ENCODE measurements at places on chromosomes 12 and 14.
A peak's percentile ranks its signal among the peaks of the same experiment; 100 is the strongest.

DNA sequence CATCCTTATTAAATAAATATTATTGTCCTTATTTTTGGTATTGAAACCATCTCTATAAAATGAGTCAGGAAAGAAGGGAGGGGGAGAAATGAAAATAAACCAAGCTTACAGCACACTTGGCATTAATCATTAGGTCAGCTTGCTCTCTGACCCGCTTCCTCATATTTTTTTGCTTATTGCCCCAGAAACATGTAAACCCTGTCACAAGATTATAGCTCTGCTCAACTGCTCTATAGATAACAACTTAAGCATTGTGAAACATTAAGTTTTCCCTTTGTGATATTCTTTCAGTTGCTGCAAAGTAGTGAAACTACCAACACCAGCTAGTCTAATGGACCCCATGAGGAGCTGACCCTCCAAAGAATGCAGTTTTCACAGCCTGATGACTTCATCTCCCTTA lies 819.5 kb downstream of the SLC16A7 start:
- DNase-seq, result no peak

- DNase-seq, result peak; percentile 52
These were observed 174.7 kb downstream of the SSPN start for GRCh38 chr12:26370098-26370497.

DNA sequence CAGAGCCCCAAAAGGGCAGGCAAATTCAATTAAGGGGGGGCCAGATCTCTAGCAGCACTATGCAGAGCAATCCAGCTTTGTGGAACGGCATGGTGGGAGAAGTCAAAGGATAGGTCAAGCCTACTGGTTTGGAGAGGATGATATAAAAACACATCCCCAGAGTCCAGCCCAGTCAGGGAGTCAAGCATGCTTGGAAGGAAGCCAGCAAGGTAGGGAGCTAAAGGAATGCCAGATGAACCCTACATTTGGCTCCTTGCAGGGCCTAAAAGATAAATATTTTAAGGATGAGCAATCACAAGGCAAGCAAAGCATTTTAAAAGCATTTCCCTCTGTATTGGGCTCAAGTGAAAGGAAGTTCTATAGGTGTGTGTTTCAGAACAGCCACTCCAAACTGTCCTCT lies 21.4 kb downstream of the KCTD10 start:
- no peak for DNase-seq

DNA sequence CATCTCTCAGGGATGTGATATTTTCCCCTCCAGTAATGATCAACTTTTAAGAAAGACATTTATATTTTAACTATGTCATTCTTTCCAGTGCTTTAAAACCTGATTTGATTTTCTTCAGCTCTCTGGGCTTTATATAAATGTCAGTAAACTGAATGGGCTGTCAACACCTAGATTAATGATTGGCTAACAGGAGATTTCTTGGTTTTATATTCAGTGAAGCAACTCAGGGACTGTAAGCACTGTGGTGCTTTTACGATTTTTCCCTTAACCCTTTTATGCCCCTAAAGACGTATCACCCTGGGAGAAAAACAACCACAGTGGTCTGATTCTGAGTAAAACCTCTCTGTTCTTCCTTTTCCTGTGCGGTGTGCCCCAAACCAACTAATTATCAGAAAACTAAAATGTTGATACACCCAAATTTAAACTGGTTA lies 38.0 kb downstream of the PTGER2 start:
- no peak for DNase-seq

DNA sequence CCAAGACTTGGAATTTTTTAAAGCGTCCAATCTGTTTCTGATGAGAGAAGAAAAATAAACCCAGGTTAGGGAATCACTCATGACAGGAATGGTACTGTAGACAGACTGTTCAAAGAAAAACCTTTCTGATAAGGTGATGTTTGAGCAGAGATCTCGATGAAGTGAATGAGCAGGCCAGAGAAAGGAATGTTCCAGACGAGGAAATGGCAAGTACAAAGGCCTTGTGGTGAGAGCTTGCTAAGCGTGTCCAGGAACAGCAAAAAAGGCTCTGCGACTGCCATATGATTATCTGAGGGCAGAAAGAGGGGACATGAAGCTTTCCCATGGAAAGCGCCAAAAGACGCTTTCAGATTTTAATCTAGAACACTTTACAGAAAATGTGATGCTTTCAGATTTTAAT lies 458.4 kb upstream of the SOX5 start:
- no peak for DNase-seq

DNA sequence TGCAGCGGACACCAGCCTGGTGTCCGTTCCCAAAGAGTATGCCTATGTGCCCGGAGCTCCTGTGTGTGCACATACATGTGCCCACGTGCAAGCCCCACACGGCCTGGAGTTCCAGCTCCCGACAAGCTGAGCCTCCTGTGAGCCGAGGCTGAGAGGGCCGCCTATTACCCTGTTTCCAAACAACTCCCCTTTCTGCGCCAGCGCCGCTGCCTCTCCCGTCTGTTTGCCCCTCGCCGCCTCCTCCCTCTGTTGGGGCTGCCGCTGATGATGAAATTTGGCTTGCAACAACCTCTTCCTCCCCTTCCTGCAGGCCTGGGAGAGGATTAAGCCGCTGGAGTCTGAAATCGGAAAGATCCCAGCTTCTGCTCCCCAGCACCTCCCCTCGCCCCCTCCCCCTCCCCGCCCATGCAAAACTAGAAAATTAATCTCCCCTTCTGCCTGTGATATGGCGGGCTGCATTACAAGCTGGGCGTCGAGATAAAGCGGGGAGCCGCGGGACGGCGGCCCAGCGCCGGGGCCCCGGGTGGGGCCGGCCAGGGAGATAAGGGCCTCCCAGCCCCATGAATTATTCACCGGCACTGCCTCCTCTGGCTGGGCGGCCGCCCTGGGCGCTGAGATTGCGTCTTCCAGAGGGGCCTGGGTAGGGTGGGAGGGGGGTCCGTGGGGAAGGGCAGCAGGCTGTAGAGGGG lies 6.8 kb upstream of the ASIC1 start:
- no peak for DNase-seq

DNA sequence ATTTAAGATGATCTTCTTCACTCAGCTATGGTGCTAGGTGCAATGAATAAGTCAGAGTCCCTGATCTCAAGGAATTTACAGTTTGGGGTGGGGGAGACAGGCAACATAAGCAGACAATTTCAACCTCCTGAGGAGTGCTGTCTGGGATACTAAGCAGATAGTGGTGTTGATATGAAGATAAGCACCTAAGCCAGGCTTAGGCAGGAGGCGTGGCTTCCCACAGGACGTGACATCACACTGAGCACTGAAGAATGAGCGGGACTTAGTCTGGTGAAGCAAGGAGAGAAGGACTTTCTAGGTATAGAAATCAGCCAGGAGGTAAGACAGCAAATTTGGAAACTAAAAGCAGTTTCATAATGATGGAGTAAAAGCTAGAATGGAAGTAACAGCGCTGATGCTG lies 6.8 kb downstream of the PRPH start:
- DNase-seq, result no peak

DNA sequence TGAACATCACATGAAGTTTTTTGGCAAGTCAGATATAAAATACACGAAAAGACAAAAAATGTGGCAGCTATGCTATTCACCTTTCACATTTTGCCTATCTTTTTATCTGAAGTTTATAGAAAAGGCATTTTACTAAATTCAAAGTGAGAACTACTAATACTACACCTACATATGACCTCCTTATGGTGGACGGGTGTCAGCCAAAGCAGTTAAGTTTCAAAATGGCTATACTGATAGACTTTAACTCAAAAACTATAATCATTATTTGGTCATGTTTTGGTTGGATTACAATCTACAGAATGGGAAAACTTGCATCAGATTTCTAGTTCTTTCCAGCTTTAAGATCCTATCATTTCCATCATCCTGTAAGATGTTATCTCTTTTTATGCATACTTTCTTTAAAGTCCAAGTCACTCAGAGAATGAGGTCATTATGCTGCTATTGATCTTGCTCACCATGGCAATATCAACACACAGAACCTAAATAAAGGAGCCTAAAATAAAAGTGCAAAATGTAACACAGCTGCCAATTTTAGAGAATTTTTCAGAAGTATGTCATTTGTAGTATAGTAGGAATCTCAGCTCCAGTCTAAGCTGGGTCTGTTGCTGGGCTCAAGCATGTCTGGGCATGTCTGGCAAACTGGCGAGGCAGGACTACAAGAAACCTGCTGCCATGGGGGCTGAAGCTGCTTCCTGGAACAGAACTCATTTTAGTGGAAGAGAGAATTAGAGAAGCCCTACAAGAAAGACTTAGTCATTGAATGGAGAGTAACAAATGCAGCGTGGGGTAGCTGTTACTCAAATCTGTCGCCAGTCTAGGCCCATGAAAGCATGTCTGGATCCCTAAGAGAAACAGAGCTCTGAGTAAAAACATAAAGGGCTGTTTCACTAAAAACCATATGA lies 7.6 kb upstream of the AEBP2 start:
- no peak for DNase-seq

DNA sequence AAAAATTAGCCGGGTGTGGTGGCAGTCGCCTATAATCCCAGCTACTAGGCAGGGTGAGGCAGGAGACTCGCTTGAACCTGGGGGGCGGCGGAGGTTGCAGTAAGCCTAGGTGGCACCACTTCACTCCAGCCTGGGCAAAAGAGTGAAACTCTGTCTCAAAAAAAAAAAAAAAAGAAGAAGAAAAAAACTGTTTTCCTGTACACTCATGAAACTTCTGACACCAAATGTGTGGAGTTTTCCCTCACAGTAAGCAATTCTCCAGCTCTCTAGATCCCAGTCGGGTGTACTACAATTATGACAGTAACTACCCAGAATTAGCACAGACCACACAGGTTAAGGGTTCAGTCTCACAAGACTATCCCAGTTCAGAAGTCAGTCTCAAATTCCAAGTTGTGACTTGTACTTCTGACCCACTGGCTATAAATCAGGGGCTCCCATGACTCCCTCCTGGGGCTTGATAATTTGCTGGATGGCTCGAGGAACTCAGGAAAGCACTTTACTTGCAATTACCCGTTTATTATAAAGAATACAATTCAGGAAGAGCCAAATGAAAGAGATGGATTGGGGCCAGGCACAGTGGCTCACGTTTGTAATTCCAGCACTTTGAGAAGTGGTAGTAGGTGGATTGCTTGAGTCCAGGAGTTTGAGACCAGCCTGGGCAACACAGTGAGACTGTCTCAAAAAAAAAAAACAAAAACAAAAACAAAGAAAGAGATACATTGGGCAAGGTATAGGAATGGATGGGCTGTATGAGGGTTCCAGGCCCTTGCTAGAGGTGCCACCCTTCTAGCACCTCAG lies 12.4 kb upstream of the ARF6 start:
- no peak for DNase-seq

GRCh38 chr12:109621901-109622364 lies 48.3 kb downstream of the MVK start:
- DNase-seq, result no peak

- no peak for DNase-seq
These were observed 127.9 kb downstream of the TMTC1 start for GRCh38 chr12:29655861-29656260.

- no peak for DNase-seq
These were observed 111.3 kb downstream of the DAAM1 start for GRCh38 chr14:59299731-59300130.

GRCh38 chr12:857611-858010 lies 91.9 kb downstream of the RAD52 start:
- no peak for DNase-seq

- no peak for DNase-seq
These were observed 25.2 kb upstream of the MANSC4 start for GRCh38 chr12:27805238-27805637.

- DNase-seq, result no peak
These were observed 25.0 kb downstream of the JAG2 start for GRCh38 chr14:105143451-105144025.

- DNase-seq, result no peak
These were observed 39.8 kb upstream of the EID3 start for GRCh38 chr12:104263580-104264358.

DNA sequence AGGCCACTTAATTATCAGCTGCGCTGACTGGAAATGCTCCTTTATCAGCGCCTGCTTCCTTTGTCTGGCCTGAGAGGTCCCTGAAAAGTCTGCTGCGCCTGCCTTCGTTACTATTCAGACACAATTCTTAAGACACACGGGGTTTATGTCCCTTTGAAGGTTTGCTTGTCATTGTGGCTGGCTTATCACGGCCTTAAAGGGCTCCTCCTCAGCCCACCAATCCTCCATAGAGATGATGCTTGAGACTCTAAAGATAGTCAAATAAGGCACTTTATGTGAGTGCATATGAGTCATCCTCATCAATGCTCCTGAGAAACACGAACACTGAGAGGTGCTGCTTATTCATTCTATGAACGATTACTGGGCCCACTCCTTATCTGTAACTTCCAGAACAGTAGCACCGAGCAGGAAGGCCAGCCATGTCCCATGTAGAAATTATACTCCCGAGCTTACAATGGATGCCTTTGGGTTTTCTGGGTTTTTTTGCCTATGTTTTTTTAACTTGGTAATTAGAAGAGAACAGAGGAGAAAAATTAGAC lies 1268.2 kb upstream of the TMEM132C start:
- no peak for DNase-seq

DNA sequence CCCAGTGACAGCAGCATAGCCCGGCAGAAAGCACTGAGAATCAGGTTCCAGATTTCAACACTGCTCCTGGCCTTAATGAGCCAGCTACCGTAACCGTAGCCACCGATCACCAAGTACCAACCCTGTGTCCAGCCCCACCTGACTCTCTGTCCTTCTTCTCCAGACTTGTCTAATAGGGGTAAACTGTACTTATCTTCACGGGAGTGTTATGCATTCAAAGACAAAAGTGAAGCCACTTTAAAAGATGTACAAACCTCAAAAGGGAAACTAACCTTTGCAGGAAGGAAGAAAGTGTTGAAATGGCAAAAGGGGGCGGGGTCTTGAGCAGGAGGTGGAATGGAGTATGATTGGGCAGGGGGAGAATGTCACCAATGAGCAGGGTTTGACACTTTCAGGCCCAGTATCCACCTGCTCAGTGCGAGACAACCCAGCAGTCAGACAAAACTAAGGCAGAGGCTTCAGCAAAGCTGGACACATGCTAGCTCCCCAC lies 226.1 kb downstream of the CHST11 start:
- no peak for DNase-seq

DNA sequence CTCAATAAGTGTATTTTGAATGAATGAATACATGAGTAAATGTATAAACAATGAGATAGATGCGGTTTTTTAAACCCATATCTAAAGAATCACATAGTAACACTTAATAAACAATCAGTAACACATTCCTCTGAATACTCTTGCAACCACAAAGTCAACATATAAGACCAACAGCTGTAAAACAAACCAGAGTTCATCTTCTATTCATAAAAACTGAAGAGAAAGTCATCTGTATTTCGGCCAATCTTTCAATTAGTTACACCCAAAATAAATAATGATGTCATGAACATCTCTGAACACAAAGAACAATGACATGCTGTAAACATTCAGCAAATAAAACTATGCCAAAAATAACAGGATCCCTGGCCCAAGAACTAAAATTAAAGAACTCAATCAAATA lies 47.2 kb downstream of the ARMH4 start:
- no peak for DNase-seq

- no peak for DNase-seq
These were observed 483.3 kb downstream of the VRK1 start for GRCh38 chr14:97280526-97280925.

GRCh38 chr12:28993720-28994119 lies 155.4 kb upstream of the FAR2 start:
- no peak for DNase-seq

GRCh38 chr14:96634896-96635295 lies 132.7 kb downstream of the PAPOLA start:
- no peak for DNase-seq

Data from putamen (tissue), 1 donor.